ENCODE measurements at places on chromosomes 16 and 17.

GRCh38 chr16:70419384-70420327 is 19.2 kb downstream of the ST3GAL2 start:
- DNase-seq, result peak; percentile 66

DNA sequence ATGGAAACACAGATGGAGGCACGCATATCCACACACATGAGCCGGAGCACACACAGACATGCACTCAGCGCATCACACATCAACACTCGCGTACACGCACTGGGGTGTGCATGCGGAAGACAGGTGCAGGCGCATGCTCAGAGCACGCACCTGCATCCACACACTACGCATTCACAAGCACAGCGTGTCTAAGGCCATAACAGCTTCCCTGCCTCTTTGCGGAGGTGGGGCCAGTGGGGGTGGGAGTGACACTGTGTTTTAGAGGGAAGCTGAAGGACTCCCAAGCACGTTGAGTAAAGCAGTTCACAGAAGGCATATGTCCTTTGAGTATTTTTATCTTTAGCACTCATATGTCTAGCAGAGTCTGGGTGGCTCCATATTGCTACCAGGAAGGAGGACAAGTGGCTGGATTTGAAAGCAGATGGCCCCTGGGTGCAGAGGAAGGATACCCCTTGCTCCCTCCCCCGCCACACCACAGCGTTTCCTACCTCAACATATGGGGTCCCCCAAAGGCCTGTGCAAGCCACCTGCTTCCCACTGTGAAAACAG is 68.6 kb upstream of the TOB1 start:
- no peak for DNase-seq

DNA sequence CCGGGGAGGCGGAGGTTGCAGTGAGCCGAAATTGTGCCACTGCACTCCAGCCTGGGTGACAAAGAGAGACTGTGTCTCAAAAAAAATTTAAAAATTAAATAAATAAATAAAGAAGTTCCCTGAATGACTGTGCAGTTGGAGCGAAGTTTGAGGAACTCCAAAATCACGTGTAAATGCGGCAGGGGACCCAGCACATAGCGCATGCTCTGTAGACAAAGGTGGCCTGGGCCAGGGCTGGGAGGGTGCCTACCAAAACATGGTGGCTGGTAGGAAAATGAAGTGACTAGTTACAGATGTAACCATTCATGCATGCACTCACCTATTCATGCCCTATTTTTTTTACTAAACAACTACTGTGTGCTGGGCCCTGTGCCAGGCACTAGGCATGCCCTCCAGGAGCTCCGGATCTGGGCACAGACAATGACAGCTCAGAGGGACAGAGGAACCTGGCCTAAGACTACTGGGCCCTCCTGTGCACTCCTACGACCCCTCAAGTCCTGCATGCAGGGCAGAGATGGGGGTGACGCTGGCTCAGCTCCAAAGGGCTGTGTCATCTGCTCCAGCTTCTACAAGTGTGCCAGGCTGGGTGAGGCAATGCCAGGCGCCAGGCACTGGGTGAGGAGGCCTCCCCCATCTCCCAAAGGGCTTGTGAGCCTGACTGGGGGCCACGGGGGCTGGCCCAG is 65.3 kb downstream of the RMI2 start:
- DNase-seq, result no peak

DNA sequence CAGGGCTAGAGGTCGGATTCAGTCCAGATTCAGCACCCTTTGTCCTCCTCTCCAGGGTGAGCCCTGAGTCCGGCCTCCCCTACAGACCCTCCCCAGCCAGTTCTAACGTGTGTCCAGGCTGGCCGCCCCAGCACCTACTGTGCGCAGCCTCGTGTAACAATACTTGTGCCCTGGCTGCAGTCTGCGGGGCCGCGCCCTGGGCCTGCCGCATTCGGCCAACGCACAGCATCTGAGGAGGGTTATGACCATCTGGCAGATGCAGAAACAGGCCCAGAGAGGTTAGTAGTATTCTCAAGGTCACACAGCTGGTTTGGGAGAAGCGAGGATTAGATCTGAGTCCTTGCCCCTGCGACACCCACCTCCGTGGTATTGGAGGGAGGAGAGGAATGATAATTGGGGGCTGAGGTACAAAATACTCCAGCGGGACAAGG is 968 bp downstream of the RIPOR1 start:
- DNase-seq, result no peak

DNA sequence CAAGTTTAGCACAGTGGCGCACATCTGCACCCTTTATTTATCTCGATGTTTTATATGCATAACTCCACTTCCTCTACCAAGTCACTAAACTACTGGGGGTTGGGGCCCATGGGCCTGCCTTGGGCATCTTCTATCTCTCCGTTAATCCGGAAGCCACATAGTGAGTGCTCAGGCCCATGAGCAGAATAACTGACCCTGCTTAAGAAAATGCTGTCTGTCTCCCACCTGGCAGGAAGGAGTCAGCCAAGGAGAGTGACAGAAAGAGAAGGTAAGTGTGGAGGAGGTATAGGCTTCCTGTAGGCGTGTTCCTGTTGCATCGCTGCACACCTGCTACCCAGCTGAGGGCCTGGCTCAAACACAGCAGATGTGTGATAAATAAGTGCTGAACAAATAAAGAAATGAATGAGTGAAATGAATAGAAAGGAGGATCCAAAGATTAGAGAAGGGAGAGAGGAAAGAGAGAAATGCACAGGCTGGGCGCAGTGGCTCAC is 320.1 kb downstream of the SLC39A11 start:
- no peak for DNase-seq

DNA sequence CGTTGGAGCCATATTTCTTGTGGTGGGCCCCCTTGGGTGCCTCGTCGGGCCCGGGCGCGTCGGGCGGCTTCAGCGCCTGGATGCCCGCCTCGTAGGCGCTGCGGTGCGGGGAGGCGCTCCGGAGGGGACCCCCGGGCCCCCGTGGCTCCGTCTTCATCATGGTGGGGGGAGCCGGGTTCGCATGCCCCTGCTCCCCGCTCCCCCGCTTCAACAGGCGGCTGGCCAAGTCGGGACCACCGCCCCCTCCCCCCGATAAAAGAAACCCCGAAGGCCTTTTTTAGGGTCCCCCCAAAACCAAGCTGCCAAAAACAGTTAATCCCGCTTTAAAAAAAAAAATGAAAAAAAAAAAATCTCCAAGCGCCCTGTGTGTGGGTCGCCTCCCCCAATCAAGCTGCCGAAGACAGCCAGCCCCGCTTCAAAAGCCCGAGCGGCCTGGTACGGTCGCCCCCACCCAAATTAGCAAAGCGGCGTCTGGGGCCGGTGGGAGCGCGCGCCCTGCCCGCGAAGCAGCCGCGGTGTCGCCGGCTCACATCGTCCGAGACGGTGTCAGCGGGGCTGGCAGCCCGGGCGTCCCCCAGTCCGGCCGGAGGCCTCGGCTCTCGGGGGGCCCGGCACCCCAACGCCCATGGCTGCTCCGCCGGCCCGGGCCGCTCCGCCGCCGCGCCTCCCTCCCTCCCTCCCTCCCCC is at the start of gene PPP1R9B:
TSS of gene PPP1R9B (minus strand) at position 324 of the 687 bp plus-strand sequence. CDS start at position 160, 164 bp downstream.
- no peak for DNase-seq

DNA sequence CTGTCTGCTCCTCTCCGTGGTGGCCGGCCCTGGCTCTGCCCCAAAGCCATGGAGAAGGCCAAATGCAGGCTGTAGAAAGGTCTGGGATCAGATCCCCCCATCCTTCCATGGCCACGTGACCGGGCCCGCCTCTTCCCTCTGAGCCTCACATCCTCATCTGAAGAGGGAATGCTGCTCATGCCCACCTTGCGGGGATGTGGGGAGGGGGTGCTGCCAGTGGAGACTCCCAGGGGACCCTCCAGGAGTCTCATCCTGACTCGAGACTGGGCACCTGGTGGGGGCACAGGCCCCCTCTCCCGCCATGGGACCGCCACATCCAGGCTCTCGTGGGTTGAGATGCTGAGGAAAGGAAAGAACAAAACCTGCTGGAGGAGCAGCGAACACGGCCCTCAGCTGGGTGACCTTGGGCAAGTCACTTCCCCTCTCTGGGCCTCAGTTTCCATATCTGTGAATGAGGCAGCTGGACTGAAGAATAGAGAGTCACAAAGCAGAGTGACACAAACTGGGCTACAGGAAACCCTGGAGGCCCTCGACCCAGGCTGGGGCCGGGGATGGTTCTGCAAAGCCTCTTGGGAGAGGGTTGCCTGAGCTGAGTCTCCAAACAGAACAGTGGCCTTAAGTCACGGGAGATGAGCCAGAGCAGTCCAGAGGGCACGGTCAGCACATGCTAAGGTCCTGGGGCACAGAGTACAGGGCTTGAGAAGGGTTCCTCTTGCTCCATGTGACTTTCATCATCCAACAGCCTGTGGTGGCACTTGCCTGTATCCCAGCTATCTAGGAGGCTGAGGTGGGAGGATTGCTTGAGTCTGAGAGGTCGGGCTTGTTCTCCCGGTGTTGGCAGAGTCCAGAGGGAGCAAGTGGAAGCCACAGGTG is 30.1 kb downstream of the SOCS1 start:
- no peak for DNase-seq

- DNase-seq, result no peak
Measured at GRCh38 chr17:55053855-55054254, 85.3 kb downstream of the STXBP4 start.

DNA sequence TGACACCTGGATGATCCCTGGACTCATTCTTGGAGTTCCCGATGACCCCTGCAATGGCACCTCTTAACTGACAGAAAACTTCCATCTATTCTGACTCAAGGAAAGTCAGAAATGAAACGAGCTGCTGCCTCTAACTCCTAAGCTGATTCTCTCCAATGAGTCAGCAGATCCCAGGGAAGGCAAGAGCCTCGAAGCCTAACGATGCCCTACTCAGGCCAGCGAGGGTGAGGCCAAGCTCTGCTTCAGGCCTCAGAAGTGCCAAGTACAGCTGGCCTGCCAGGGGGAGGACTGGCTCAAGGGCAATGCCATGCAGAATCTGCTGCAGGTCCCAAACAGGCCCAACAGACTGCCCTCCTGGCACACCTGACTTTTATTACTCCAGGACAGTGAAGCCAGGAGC is 36.3 kb downstream of the PLXDC1 start:
- DNase-seq, result no peak

GRCh38 chr17:63178530-63178929 is 212.5 kb downstream of the TANC2 start:
- no peak for DNase-seq

DNA sequence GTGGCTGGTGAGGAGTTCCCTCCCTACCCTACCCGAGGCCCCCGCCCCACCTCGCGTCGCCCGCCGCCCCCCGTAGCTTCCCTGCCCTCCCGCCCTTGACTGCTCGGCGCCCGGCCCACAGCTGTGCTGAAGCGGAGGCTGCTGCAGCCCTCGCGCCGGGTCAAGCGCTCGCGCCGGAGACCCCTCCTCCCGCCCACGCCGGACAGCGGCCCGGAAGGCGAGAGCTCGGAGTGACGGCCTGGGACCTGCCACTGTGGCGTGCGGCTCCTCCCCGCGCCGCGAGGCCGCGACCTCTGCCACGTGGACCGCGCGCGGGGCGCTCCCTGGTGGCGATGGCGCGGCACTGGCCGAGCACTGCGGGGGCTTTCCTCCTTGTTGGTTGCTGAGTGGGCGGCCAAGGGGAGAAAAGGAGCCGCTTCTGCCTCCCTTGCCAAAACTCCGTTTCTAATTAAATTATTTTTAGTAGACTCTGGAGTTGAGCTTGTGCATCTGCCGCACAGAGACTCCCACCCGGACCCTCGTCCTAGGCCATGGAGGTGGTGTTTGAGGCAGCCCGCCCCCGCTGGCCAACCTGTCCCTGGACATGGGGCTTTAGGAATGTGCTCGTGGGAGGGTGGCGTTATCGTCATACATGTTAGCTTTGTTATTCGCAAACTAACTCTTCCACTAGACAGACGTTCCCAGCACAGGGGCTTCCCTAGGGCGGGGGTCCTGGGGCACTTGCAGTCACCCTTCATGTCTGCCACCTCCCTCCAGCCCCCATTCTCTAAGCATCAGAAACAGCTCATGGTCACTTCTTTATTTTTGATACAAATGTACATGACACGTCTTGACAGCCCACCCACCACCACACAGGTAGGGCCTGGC is 4.4 kb downstream of the TP53I13 start:
- DNase-seq, result peak; percentile 85

DNA sequence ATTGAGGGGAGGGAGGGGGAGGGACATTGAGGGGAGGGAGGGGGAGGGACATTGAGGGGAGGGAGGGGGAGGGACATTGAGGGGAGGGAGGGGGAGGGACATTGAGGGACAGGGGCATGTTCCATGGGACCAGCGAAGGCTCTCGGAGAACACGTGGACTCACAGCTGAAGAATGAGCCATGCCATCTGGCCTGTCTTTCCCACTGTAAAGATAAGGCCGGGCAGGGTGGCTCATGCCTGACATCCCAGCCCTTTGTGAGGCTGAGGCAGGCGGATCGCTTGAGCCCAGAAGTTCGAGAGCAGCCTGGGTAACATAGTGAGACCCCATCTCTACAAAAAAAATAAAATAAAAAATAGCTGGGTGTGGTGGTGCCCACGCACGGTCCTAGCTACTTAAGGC is 32.5 kb downstream of the RPH3AL start:
- peak; percentile 11 for DNase-seq
